ENCODE measurements at places on chromosomes 3 and 15.

GRCh38 chr15:90529371-90530249 lies at the start of gene CRTC3:
TSS of gene CRTC3 (plus strand) at chr15:90529923. CDS start at chr15:90530072, 149 bp downstream.
- peak; percentile 48 for DNase-seq

- no peak for DNase-seq
Measured at GRCh38 chr15:92430069-92430440, 36.4 kb downstream of the ST8SIA2 start.

DNA sequence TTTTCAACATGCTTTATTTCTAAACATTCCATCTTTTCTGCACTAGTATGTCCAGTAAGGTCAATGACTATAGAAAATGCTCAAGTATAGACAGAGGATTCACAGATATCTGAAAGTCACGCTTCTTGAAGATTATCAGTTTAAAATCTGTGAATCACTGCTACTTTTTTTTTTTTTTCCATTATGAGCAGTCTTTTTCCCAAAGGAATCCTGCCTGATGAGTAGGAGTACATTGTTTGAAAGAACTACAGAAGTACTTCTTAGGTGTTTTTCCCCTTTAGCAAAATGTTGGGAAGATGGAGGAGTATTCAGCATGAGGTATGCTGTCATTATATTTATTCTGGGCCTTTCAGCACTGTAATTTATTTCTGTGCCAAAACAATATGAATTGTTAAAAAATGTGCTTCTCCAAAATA lies 266.2 kb downstream of the NLGN1 start:
- no peak for DNase-seq

GRCh38 chr3:179531576-179531975 lies 31.1 kb upstream of the ACTL6A start:
- DNase-seq, result no peak

DNA sequence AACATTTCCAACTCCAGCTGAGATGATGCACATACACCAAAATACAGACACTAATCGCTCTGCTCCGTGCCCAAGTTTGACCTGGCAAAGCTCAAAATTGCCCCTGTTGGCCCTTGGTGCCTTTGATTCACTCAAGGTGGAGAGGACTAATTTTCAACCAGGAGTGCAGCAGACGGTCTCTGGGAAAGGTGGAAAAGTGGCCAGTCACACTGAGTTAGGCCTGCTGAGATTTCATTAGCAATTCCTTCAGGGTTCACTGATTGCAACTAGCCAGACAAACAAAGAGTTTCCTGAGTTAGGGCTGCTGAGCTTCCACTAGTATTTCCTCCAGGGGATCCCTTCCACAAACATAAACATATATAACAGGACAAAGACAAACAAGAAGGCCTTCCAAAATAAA lies 28.7 kb upstream of the LHFPL4 start:
- DNase-seq, result no peak

GRCh38 chr15:58224068-58224467 lies 85.9 kb downstream of the AQP9 start:
- DNase-seq, result no peak

DNA sequence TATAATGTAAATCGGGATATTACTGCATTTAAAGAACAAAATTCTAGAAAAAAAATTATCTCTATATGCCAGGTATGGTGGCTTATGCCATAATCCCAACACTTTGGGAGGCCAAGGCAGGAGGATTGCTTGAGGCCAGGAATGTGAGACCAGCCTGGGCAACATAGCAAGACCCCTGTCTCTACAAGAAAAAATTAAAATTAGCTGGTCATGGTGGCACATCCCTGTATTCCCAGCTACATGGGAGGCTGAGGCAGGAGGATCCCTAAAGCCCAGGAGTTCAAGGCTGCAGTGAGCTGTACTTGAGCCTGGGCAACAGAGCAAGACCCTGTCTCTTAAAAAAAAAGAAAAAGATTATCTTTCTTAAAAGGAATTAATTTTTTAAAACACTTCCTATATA lies 12.8 kb downstream of the SENP7 start:
- DNase-seq, result no peak

- DNase-seq, result no peak
Measured at GRCh38 chr15:77076323-77076915, 5.5 kb upstream of the TSPAN3 start.

GRCh38 chr15:41507820-41508290 lies 5.8 kb downstream of the LTK start:
- no peak for DNase-seq

GRCh38 chr15:75029378-75030022 lies 6.1 kb downstream of the PPCDC start:
- peak; percentile 82 for DNase-seq

- DNase-seq, result no peak
Measured at GRCh38 chr3:122092460-122093165, 37.5 kb downstream of the CD86 start.

GRCh38 chr15:51390966-51391422 lies 49.5 kb downstream of the GLDN start:
- DNase-seq, result no peak

DNA sequence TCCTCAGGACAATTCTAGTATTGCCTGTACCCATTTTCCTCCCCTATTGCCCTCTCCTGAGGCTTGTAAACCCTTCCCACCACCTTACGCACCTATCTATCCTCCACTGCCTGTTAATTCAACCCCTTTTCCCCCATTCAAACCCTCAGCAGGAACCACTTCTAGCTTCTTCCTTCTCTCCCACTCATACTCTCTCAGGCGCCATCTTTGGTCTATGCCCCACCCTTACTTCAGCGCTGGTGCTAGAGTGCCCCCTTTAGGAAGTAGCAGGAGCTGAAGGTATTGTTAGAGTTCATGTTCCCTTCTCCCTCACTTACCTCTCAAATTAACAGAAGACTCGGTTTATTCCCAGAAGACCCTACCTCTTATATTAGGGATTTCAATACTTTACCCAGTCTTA lies 121.8 kb upstream of the NLGN1 start:
- DNase-seq, result no peak

GRCh38 chr15:68374168-68374745 lies 57.7 kb downstream of the ITGA11 start:
- DNase-seq, result no peak

Measured in stimulated activated CD8-positive, alpha-beta memory T cell treated with anti-CD3 and anti-CD28 coated beads, Interleukin-7, amount 100 ng/mL, for 4 hours (primary cell).